ENCODE measurements at places on chromosomes 16 and 17. TPM values are rescaled to one million over a fixed set of nuclear protein-coding genes. Genes with fewer than 3 reads are reported as not detected.

- no peak for DNase-seq
- no peak overlapping the region for H3K4me3 ChIP-seq
- H3K4me1 ChIP-seq: no peaks in the 10 kb centered on the region
- H3K27ac ChIP-seq: no peak overlapping the region
- no peaks in the 10 kb centered on the region for H3K36me3 ChIP-seq
Observed at GRCh38 chr16:74094514-74094913, 202.1 kb upstream of the PSMD7 start.

GRCh38 chr17:79188048-79188447 lies 113.4 kb downstream of the ENGASE start:
- H3K36me3 ChIP-seq: no peaks in the 10 kb centered on the region
- no peak for DNase-seq
- no peak overlapping the region for H3K4me3 ChIP-seq
- H3K4me1 ChIP-seq: no peaks in the 10 kb centered on the region

GRCh38 chr17:2337544-2338314 lies 428 bp downstream of the SGSM2 start:
- no peak for DNase-seq
- peaks cover 31% of the 10 kb centered on the region for H3K36me3 ChIP-seq
- peak overlapping the region; percentile 86 for H3K27ac ChIP-seq
- H3K4me1 ChIP-seq: no peaks in the 10 kb centered on the region
- H3K4me3 ChIP-seq: peak overlapping the region; percentile 91
- no peaks in the 10 kb centered on the region for H3K27me3 ChIP-seq

The CHTF8 gene
- total RNA-seq: 60.5 TPM

The TMC6 gene
- 41.3 TPM for total RNA-seq
